Testis (tissue), 5 donors: ENCODE measurements at places on chromosomes 11 and 22.

- no peak for DNase-seq
Observed at GRCh38 chr22:18144105-18144504, 5.9 kb upstream of the USP18 start.

GRCh38 chr11:65778901-65779668 is 1.7 kb downstream of the AP5B1 start:
- DNase-seq, result no peak

- no peak for DNase-seq
Observed at GRCh38 chr11:128693416-128693712, 508 bp upstream of the FLI1 start.

DNA sequence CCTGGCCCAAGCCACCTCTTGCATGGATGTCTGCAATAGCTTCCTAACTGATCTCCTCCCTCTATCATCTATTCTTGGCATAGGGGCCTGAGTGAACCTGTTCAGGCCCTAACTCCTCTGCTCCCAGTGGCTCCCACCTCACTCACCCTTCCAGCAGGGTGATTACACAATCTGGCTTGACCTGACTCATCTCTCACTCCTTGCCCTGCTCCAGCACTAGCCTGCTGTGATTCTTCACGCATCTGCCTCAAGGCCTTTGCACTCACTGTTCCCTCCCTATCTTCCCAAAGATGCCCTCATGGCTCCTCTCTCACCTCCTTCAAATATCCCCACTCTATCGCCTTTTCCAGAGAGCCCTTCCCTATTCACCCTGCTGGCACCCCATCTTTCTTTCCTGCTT is 10.5 kb downstream of the SCN4B start:
- DNase-seq, result no peak

GRCh38 chr11:44889266-44889665 is 61.4 kb downstream of the TP53I11 start:
- DNase-seq, result no peak

- peak; percentile 31 for DNase-seq
Observed at GRCh38 chr22:17120711-17121232, 388 bp downstream of the TMEM121B start.

GRCh38 chr22:41799486-41800347 is 762 bp upstream of the CCDC134 start:
- DNase-seq, result peak; percentile 53

DNA sequence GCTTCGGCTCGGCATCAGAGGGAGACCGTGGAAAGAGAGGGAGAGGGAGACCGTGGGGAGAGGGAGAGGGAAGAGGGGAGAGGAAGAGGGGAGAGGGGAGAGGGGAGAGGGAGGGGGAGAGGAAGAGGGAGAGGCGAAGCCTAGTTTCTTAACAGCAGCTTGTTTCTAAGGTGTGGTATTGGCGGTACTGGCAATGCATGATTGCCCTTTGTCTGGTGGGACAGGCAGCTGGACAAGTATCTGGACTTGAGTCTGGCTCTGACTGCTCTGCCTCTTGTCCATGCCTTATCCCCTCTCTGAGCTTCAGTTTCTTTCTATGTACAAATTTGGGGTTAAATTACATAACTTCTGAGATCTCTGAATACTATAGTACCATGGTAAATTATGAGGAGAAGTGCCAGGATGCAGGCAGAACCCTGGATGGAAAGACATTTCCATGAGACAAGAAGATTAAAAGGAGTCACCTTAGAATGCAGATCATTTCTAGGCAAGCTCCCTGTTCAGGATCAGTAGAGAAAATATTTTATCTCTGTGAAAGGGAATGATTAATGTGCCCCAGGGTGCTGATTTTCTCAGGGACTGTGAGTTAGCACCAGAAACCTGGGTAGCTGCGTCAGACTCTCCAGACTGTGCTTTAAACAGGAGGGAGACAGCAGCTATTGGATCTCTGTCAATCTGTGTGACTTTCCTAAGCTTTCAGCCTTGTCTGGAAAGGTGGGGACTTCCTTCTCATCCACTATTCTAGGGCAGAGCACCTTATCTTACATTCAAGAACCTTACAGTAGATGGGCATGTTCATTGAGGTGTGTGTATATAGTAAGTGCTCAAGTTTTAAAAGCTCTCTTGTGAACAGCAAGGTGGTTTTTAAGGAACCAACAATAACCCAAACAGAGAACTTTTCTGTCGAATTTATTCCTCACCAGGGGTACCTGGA is 31.9 kb upstream of the CCDC90B start:
- no peak for DNase-seq

DNA sequence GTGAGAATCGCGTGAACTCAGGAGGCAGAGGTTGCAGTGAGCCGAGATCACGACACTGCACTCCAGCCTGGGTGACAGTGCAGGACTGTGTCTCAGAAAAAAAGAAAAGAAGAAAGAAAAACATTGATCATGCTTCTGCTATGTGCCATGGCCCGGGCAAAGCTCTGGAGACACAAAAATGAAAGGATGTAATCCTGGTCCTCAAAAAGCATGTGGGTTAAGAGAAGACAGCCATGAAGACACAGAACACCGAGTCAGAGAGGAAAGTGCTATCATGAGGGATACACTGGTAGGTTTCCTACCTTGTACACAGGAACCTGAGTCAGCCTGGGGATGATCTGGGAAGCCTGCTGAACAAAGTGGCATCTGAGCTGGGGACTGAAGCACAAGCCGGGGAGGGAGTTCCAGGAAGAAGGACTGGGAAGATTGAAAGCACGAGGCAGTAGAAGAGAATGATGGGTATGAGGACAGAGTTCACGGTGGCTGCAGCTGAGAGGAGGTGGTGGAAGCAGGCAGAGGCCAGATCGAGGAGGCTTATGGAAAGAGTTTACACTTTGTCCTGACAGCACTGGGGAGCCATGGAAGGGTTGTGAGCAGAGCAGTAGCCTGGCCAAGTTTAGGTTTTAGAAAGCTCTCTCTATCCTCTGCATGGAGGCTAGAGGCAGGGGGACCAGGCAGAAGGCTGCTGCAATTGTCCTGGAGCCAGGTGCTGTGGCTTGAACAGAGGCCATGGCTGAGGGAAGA is 9.9 kb upstream of the MAFF start:
- DNase-seq, result no peak

- peak; percentile 77 for DNase-seq
Observed at GRCh38 chr11:29657709-29658108, 359.1 kb downstream of the KCNA4 start.

GRCh38 chr11:130022799-130023198 is 20.2 kb upstream of the PRDM10 start:
- DNase-seq, result no peak

- DNase-seq, result no peak
Observed at GRCh38 chr22:36430863-36431262, 43.1 kb upstream of the MYH9 start.

- no peak for DNase-seq
Observed at GRCh38 chr22:43171607-43172006, 15.3 kb downstream of the TTLL12 start.

DNA sequence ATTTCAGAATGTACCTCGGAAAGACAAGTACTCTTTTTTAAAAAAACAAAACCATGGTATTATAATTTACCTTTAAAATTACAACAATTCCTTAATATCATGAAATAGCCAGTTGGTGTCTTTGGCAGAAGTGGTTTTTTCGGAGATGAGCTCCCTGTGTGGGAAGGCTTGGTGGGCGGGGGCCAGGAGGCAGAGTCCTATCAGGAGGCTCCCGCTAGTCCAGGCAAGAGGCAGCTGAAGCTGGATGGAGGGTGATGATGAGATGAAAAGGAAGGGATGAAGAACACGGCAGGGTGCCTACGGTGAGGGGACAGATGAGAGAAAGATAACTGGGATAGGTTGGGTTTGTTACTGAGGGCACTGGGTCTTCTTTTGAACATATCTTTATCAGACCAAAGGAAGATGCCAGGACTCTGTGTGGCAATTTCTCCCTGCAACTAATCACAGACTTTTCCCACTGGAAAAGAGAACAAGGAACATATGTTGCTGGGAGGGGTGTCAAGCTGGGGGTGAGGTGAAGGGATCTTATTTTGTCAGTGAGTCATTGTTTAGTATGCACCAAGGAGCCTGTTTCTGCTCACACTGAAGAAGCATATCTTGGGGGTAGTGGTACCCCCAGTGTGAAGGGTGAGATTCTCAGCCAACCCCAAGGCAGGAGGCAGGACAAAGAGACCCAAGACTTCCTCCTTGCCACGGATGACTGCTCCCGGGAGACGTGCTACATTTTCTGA is 91.5 kb upstream of the YWHAH start:
- DNase-seq, result no peak

GRCh38 chr11:11253497-11253896 is 99.6 kb downstream of the CSNK2A3 start:
- no peak for DNase-seq

- no peak for DNase-seq
Observed at GRCh38 chr11:102991776-102992175, 36.2 kb upstream of the MMP13 start.

- no peak for DNase-seq
Observed at GRCh38 chr11:85672105-85672902, 7.4 kb upstream of the CREBZF start.

GRCh38 chr11:20363149-20363499 is 390 bp upstream of the HTATIP2 start:
- DNase-seq, result no peak

- DNase-seq, result peak; percentile 98
Observed at GRCh38 chr11:57499413-57499982, 16.0 kb downstream of the SLC43A1 start.

DNA sequence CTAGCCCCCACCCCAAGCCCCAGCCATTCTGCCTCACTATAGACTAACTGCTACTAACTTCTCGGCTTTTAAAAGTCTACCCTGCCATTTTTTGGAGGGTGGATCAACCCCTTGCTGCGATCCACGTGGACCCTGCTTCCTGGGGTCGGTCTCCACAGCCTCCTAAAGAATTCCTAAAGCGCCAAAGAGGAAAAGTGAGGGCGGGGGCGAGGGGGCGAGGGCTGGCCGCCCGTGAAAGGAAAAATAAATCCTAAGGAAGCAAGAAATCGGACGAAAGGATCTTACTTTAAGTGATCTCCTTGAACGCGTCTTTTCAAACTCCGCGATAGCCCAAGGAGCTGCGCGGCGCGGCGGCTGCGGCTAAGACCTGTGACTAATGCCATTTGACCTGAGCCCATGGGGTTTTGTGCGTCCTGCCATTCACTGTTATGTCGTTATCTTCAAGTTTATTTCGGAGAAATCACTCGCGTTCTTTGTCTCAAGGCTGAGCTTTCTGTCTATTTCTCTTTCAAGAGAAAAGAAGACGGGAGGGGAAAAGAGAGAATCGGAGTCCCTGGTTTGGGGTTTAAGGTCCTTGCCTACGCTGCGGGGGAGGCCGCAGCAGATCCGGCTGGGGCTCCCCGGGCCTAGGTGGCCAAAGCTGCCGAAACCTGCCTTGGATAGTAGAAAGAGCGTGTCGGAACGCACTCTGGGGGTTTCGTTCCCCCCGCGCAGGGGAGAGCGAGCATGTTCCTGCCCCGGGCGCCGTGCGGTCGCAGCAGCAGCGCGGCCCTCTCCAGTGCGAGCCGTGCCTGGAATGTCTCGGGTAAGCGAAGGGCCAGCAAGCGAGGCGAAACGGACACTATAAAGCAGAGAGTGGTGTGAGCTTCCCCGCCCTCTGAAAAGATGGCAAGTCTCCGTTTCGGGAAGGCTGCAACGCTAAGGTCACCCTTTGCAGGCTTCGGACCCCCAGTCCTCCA is 2.8 kb upstream of the DBX1 start:
- DNase-seq, result no peak

DNA sequence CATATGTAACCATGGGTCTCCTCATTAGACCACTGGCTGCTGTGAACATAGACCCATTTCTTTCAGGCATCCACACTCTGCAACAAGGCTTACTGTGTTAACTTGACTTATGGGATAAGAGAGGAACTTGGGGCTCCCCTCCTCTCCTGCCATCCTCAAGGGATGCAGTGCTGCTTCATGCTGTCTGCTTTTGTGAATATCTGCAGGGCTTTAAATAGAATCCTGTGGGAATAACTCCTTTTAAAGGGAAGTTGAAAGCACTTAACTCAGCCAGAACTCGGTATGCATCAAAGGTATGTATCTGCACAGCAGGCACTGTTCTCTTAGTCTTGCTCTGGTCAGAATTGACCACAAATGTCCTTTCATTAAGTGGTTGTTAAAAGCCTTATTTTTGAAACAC is 222.5 kb upstream of the KIRREL3 start:
- no peak for DNase-seq
